ENCODE measurements at places on chromosomes 1 and 21. TPM values are rescaled to one million over a fixed set of nuclear protein-coding genes. Genes with fewer than 3 reads are reported as not detected.

CD5L gene
- total RNA-seq = 0.93 TPM

GATAD2B gene
- total RNA-seq = 55.1 TPM

FCRL4 gene
- not detected for total RNA-seq

IRF2BP2 gene
- total RNA-seq = 161 TPM

TCEA3 gene
- 39.4 TPM for total RNA-seq

TEX38 gene
- total RNA-seq = not detected

GPR153 gene
- total RNA-seq = 16.9 TPM

CFHR3 gene
- total RNA-seq = 0.23 TPM

PADI3 gene
- total RNA-seq = not detected

GRCh38 chr21:45294509-45295291 is 7.0 kb upstream of the POFUT2 start:
- peak; percentile 77 for DNase-seq

- DNase-seq = no peak
These were observed 4.3 kb upstream of the SHISA4 start for GRCh38 chr1:201884425-201884824.

DNA sequence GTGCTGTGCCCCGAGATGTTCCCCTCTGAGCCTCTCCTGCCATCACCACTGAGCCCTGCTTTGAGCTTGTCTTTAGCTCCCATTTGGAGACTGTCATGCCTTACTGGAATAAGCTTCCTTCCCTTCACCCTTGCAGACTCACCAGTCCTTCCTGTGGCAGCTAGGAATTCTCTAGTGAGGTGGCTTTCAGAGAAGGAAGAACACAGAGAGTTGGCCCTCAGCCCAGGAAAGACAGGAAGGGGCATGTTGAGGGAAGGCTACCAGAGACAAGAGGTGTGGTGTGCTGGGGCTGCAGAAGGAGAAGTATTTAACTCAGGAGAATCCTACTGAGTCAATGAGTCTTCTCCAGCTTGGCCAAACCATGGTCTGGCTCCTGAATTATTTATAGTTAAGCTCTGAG is 76.3 kb downstream of the UCK2 start:
- no peak for DNase-seq

DNA sequence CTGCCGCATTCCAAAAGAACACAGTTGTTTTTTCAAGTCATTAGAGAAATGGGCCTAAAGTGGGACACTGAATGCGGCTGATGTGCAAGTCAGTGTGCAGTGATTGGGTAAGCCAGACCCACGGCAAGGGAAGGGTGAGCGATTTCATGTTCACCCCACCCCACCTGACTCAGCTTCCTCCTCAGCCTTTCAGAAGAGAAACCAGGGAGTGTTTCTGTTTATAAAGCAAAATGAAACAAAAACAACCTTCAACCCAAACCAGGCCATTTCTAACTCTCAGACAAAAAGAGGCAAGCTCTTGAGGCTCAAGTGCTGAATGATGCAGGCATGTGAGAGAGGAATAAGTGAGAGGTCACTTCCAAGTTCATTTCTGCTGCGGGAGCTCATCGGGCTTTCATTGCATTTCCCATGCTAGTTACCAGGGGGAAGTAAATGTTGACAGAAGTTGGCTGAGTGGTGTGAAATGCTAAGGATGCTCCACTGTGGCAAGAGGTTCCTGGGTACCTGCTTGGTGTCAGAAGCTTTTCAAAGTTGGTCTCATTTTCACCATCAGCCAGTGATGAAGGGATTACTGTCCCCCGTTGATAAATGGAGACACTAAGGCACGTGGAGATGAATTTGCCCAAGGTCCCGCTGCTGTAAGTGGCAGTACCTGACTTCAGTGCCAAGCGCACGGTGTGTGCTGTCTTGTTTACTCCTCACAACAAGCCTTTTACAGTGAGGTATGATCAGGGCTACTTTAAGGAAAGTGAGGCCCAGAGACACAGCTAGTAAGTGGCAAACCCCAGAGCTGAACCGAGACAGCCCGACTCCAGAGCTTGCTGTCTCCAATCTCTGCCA is 29.1 kb downstream of the STPG1 start:
- DNase-seq = no peak

DNA sequence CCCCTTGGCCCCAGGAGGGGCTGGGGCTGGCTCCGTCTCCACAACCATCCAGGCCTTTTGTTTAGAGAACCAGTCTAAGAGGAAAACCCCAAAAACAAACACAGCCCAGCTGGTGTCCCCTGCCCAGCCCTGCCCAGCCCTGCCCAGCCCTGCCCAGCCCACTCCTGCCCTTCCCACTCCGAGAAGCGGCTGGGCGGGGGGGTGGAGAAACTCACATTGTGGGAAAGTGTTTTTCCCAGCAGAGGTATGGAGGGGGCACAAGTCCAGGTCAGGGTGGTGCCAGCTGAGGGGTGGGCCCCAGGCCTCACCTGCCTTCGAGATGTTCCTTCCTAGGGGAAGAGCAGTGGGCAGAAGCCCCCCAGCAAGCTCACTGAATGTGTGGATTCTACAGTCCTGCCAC is 10.0 kb upstream of the FAM131C start:
- no peak for DNase-seq

- DNase-seq = no peak
These were observed 211.7 kb upstream of the PTGFR start for GRCh38 chr1:78279051-78279450.

DNA sequence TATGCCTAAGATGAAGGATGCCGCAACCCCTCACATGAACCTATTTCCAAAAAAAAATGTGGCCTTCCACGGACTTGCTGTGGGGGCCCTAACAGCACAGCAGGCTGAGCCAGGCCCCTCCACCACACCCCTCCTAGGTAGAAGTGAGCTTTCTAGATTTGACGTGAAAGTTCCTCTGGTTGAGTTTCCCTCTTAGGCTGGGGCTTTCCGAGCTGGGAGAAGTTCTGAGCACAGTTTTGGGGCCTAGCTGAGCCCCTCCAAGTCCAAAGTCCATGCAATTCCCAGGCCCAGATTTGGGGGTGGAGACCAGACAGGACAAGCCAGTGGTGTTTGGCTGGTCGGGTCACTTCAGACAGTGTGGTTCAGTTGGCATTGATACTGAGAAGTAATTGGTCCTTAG is 13.8 kb upstream of the PHLDA3 start:
- no peak for DNase-seq

- DNase-seq = no peak
These were observed 469.2 kb downstream of the SMYD3 start for GRCh38 chr1:246037832-246038231.

DNA sequence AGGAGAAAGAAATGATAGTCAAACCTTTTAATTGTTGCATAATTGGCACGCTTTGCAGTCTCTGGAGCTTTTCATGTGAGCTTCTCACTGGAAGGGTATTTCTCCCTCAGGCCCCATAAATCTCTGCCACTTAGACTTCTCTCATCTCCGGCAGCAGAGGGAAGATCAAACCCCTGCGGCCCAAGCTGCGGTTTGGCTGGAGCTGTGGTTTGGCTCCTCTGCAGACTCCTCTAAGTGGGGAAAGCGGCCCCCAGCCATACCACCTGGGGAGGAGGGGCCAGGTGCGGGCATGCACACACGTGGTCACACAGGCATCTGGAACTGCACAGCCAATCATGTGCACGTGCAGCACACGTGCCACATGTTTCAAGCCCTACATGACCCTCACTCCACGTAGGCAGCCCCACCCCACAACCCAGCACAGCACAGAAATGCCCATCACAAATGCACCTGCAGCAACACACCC is 58.3 kb downstream of the UBE2T start:
- DNase-seq = no peak

DNA sequence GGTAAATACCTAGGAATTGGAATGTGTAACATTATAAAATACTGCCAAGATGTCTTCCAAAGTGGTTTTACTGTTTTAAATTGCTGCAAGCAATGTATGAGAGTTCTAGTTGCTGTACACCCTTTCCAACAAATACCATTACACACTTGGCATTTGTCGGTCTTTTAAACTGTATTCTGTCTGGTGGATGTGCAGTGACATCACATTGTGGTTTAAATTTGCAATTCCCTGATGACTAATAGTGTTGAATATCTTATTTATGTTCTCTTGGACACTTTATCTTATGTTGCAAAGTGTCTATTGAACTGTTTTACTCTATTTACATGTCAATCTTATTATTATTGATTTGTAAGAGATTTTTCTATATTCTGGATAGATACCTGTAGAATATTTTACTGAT is 561.2 kb upstream of the B3GALT2 start:
- no peak for DNase-seq

DNA sequence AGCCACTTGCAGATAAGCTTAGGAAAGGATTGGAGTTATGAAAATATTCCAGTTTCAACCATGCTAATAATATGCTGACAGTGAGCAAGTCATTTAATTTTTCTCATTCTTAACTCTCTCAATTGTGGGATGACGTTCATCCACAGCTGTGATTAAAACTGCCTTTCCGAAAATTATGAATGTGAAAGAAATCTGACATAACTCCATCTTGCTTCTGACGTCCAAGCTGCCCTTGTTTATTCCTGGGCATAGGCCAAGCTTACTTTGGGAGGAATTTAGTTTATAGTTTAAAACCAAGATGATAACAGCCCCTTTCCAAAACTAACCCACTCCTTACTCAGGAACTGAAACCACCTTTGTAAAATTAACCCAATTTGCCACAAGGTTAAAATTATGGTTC is 11.0 kb upstream of the RGS18 start:
- no peak for DNase-seq

GRCh38 chr1:224504297-224505041 is 69.9 kb upstream of the WDR26 start:
- no peak for DNase-seq

- no peak for DNase-seq
These were observed 29.6 kb downstream of the RGL1 start for GRCh38 chr1:183834568-183834967.

DNA sequence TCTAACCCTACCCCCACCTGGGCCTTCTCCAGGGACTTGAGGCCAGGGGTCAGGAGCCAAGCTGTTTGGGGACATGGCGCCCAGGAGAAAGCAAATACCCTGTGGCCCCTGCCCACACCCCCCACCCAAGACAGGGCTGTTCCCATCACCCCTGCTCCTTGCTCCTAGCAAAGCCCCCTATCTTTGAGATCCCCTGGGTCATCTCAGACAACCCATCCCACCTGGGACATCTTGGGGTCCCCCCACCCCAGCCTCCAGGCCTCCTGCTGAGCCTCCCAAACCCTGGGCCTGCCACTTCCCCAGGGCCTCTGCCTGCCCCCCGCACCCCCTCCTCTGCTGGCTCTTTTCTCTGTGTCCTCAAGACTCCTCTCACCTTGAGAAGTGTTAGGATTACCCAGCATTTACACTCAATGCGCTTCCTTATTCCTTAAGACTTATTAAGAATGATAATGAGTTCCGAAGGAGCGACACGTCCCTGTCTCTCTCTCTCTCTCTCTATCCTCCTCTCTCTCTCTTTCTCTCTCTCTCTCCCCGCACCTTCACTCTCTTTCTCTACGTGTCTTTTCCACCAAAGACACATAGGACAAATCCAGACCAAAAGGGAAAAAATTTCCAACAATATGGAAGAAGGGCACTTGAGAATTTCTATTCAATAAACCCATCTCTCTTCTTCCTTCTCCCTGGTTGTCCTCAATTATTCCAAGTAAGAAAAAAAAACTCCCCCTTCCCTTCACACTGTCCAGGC is 7.2 kb downstream of the CASZ1 start:
- no peak for DNase-seq

DNA sequence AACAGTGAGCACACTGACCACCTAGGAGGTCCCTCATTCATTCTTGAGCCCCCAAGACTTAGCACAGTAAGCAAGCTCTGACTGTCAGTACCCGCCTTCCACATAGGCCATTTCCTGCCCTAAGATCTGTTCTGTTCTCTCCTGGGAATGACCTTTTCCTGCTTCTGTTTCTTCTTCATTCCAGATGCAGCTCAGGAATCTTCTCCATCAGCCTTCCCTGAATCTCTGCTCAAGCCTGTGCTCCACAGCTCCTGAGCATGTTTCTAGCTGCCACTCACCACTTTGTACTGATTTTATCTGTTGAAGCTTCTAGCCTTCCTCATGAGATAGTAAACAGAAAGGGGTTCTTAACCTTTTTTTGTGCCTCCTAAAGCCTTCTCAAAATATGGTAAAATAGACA is 56.6 kb downstream of the ZNF281 start:
- DNase-seq = no peak

- DNase-seq = no peak
These were observed 36.1 kb downstream of the NTPCR start for GRCh38 chr1:232986527-232986922.

GRCh38 chr1:172653015-172653709 is 5.7 kb upstream of the FASLG start:
- no peak for DNase-seq

DNA sequence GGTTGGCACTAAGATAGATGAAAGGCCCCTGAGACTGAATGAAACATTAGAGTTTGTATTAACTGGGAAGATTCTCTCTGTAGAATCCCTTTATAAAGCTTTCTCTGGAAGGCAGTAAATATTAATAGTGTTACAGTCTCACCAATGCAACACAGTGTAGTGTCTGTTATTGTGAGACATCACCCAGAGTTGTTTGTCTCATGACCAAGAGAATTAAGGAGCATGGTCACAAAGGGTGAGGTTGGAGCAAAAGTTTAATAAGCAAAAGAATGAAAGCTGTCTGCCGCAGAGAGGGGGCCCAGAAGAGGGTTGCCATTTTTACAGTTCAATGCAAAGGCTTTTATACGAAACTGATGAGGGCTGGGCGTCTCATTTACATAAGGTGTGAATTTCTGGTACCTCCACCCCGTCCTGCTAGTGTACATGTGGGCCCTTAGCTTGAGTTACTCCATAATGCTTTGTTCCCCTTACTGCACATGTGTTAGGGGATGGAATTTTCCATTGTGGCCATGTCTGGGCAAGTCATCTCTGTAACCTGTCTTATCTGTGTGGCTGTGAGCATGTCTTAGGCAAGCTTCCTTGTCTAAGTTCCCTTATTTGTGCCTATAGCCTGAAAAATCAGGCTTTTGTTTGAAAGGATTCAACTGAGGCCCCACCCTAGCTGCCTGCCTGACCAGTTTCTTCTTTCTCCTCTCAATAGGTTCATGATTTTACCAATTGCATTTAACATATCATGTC is 184.1 kb downstream of the RASAL2 start:
- DNase-seq = no peak

DNA sequence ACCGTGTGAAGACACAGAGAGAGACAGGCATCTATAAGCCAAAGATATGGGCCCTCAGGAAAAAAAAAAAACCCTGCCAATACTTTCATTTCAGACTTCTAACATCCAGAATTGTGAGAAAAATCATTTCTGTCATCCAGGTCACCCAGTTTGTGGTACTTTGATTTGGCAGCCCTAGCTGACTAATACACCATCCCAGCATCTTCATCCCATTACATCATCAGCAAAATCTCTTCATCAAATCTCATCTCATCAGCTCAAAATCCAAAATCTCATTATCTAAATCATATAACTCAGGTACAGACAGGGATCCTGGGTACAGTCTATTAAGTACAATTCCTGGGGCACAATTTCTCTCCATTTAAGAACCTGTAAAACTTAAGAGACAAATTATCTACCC is 51.9 kb upstream of the GJA8 start:
- DNase-seq = no peak

Data from upper lobe of right lung (tissue), 1 donor.